Activated CD4-positive, alpha-beta T cell treated with anti-CD3 and anti-CD28 coated beads for 24 hours (primary cell): ENCODE measurements at places on chromosomes 4 and X.

- DNase-seq, result no peak
Measured at GRCh38 chrX:125005863-125006262, 313.8 kb upstream of the TEX13C start.

DNA sequence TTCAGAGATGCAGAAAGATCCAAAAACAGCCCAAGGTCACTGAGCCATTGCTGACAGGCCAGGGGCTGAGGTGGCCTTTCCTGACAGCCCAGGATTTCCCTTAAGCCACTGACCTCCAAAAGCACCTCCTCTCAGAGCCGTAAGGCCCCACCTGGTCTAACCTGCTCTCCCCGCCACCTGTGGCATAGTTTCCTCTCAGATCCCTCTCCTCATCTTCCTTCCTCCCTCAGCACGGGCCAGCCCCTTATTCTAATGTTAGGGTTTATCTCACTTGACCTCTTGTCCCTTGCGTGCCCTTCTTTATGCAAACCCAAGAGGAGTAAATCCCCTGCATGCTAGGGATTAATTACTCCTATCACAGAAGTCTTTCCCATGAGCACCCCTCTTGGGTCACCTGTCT is 113.0 kb downstream of the RBM47 start:
- DNase-seq, result no peak

DNA sequence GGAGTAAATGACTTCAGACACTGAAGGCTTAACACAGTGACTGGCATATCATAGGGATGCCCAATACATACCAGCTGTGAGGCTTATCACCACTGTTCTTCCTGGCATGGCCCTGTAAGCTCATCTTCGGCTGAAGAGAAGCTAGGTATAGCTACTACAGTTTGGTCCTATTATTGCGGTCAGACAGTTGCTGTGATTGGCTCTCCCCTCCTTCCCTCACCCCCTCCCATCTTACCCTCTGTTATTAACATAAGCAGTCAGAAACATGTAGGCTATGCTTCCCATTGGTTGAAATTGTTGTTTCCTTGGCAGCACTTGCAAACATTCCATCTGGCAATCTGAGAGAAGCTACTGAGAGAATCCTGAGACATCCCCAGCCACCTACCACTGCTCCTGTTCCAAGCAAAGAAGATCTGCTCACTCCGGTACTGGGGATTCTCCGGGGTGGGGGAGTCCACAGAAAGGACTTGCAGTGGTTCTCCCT is at the start of gene AKAP14:
TSS of gene AKAP14 (plus strand) at position 51 of the 484 bp plus-strand sequence. CDS start 7,331 bp downstream, outside the sequence.
- DNase-seq, result no peak

- no peak for DNase-seq
Measured at GRCh38 chr4:17092736-17093437, 194.4 kb upstream of the LDB2 start.

GRCh38 chr4:125734504-125734903 is 419.7 kb downstream of the FAT4 start:
- DNase-seq, result no peak

DNA sequence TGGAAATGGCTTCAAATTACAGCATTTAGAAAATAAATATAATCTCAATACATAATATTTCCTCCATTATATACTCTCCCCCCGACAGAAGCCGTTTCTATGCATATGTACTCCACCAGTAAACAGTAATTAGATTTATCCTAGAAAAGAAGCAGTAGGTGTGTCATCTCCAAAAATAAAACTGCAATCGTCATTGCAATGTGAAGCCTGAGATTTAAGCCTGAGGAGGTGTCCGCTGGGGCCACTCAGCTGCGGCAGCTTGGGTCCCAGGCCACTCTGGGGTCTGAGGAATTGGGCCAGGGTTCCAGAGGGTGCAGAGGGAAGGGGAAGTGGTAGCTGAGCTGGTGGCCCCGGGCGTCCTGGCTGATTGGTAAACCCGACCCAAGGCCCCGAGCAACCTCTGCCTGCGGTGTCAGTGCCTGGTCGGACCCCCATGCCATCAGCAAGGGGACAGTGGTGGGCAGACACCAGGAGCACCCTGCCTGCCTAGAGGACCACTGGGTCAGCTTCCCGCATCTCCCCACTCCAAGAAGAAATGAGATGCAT is 7.8 kb upstream of the MXD4 start:
- DNase-seq, result no peak

DNA sequence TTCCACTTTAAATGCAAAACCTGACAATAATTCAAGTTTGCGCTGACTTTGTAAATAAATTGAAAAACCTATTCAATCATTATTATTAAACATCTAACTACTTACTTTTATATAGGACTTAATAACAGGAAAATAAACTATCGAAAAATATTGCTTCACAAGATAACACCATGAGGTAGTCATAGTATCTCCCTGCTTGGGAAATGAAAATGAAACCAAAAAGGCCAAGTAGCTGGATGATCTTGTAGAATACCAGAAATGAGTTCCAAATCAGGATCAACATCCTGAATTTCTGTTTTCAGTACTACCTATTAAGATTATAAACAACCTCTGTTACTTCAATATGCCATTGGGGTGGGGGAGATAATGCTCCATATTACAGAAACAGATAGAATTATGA is 58.9 kb downstream of the CHIC2 start:
- DNase-seq, result no peak

GRCh38 chr4:147909225-147909624 is 177.3 kb downstream of the ARHGAP10 start:
- no peak for DNase-seq

- DNase-seq, result no peak
Measured at GRCh38 chr4:23269566-23269965, 576.8 kb downstream of the GBA3 start.

DNA sequence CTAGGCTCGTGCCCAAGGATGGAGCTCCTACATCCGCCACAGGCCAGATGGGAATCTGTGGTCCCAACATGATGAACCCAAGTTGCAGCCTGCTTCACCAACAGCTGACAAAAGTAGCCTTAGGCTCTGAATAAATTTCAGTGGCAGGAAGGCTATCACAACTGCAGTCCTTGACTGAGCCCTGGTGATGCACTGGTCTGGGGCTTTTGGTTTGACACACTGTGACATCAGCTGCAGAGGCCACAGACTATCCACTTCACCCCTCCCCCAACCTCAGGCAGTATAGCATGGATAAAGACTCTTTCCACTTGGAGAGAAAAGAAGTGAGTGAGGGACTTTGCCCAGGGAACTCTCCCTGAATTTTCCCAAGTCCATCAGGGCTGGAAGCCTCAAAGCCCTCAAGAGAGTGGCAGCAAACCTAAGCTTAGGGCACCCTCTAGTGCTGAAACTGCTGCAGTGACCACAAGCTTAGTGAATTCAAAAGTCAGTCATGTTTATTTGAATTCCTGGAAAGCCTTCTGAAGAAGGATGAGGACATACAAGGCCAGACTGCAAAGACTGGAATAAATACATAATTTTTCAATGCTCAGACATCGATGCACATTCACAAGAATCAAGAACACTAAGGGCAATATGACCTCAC is 135.0 kb upstream of the TENT5D start:
- DNase-seq, result no peak

GRCh38 chr4:24321131-24321530 is 263.2 kb downstream of the DHX15 start:
- DNase-seq, result no peak

DNA sequence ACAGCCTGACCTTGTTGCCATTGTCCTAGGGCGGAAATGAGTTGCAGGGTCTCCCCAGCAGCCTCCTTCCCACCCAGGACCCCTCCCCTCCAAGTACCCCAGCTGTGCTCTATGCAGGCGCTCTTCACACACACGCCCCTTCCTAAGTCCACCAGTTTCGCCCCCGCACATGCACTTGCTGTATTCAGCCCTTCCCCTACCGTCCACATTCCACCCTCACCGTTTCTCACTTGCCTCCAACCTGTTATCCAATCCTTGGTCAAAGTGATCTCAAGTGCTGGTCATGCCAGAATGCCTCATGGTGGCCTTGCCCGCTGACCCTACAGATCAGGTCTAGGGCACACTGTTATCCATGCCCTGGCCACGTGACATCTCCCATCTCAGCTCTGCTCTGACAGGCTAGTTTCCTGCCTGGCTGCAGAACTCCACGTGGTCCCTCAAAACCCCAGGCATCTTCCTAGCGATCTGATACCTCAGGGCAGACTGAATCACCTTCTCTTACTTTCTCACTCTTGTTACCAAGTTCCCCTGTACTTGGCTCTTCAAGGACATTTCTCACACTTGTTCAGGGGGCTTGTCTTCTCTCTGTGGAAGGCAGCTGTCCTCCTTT is 39.7 kb downstream of the NSG1 start:
- no peak for DNase-seq

DNA sequence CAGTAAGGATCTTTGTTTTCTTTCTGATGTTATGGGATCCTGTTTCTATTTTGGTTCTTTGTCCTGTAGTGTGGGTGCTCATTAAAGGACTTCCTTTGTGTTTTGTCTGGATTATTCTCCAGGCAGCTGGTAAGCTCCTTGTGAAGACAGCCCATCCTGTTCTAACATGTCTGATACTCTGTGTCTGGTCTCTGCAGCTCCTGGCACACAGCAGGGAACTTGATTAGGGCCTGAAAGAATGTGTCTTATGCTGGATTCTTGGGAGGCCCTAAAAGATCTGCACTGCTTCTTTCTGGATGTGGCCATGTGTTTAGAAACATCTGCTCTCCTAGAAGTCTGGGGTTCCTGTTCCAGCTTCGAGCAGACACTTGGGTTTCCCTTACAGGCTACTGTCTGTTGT is 38.1 kb upstream of the ATXN3L start:
- no peak for DNase-seq

DNA sequence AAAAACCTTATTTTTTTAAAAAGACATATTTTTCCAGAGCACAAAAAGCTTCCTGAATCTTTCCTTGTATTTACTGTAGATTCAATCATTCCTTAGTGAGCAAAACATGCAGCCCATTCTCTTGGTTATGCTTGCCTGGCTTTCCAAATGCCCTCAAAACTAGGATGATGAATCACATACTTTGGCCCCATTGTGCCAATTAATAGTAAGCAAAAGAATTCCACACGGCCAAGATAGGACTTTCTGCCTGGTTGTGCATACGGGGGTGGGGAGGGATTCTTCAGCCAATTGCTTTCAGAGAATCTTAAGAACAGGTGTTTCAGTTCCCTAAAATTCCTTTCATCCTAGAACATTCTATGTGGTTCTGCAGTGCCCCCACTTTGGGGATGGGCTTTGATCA is 7.0 kb downstream of the RAI2 start:
- DNase-seq, result no peak

GRCh38 chr4:24044610-24045589 is 155.1 kb upstream of the PPARGC1A start:
- DNase-seq, result no peak

DNA sequence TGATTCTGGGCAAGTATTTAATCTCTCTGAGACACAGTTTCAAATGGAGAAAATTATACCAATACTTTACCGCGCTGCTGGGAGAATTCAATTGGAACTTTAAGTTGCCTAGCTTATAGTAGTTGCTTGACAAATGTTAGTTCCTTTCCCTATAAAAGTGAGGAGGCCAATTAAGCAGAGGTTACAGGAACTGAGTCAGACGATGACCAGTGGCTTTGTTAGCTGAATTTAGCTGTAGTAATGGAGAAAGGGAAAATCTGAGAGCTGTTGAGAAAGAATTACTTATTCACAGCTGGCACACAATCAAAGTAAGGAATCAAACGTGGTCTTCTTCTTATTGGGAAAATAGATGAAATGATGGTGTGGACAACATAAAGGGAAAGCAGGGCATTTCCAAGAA is 29.6 kb downstream of the SMARCA1 start:
- DNase-seq, result no peak

DNA sequence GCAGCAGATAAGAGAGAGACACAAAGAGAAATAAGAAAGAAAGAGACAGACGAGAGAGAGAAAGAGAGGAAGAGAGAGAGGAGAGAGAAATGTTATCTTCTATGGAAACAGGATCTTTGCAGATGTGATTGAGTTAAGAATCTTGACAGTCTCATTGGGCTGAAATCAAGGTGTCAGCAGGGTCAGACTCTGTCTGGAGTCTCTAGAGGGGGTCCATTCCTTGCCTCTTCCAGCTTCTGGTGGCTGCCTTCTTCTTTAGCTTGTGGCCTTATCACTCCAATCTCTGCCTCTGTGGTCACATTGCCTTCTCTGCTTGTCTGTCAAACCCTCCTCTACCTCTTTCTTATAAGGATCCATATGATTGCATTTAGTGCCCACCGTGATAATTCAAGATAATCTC is 21.8 kb upstream of the GRPR start:
- DNase-seq, result no peak

- no peak for DNase-seq
Measured at GRCh38 chr4:154049457-154050181, 260.7 kb upstream of the SFRP2 start.

DNA sequence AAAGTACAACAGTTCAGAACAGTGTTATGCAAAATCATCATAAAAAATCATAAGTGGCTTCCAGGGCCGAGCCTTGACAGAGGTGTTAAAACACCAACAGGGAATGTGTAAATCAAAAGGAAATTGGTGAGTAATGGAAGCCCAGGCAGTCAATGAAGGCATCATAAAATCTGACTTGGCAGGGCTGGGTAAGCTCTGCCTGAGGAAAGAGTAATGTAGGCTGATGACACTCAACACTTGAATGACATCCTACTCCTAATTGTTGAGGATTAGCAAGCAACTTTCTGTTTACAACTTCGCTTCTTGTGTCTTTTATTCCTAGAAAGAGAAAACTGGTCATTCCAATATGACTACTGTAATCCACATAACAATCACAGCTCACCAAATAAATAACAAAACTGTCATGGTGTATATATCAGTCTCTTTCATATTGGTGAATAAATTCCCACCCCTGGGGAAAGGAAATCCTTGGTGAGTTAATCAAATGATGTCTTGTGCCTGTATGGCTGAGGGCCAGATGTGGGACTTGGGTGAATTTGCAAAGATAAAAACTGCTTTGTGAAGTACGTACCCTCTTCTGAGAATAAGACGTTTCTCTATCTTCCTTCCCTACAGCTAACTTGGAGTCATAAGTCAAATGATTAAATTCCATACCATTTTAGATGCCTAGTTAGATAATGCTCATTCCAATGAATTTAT is 196.8 kb downstream of the DCHS2 start:
- no peak for DNase-seq

GRCh38 chrX:153903238-153903980 is 1.1 kb upstream of the AVPR2 start:
- no peak for DNase-seq

DNA sequence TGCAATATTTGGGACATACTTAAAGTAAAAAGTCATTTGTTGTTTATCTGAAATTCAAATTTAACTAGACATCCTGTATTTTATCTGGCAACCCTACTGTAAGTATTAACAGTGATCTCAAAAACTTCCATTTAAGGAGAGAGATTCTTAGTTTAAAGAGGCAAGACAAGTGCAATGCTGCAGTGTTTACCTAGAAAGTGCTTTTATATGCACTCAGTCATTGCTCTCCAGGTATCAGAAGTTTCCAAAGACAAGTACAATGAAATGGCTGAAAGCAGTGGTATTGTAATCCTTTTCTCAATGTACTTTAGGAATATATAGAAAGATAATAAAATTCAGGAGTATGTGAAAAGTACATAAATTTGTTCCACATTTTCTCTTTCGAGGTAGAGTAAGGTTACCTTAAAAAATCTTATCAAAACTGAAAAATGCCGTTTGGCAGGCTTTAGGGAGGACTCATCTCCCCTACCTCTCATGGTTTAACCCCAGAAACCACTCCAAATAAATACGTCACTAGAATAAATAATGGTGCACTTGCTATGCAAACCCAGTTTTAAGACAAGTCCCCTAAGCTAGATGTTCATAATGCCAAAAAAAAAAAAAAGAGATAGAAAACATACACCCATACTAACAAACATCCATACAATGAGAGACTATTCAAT is 45.7 kb downstream of the ELF2 start:
- no peak for DNase-seq
